ENCODE measurements at places on chromosomes 6 and 20.
A peak's percentile ranks its signal among the peaks of the same experiment; 100 is the strongest.

DNA sequence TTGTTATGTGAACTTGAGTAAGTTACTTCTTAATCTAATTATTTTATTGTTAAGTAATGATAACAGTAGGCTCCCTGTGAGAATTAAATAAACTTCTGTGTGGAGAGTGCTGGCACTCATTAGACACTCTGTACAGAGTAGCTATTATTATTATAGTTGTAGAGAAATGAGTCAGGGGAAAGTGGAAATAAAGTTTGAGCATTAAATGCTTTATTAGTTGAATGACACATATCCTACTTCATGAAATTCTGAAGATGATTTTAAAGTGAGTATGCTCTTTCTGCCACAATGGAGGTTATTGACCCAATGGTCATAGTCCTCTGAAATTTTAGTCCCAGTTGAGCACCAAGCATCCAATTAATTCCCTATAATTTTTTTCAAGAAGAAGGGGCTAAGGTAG is 5.9 kb downstream of the ECI2 start:
- no peak for DNase-seq

DNA sequence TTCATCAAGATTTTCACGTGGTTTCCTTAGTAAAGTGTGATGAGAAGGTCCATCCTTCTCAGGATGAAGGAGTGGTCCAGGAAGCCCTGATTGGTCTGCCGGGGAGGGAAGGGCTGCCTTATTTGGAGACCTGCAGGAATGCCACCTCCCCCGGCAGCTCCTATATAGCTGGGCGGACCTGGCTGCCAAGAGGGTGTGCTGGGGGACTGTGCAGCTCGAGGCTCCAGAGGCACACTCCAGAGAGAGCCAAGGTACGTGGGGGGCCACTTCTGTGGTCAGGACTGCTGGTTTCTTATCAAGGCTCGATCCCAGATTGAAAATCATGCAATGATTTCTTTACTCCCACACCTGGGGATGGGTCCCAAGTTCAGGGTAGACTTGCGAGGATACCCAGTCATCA is at the start of gene PRND:
Gene PRND (plus strand): TSS at position 191 of the 400 bp plus-strand sequence. CDS start 2,643 bp downstream, outside the sequence.
- no peak for DNase-seq

GRCh38 chr20:7090811-7091210 is 323.3 kb downstream of the BMP2 start:
- DNase-seq: no peak

- no peak for DNase-seq
Measured at GRCh38 chr6:87213364-87213763, 58.0 kb downstream of the ZNF292 start.

DNA sequence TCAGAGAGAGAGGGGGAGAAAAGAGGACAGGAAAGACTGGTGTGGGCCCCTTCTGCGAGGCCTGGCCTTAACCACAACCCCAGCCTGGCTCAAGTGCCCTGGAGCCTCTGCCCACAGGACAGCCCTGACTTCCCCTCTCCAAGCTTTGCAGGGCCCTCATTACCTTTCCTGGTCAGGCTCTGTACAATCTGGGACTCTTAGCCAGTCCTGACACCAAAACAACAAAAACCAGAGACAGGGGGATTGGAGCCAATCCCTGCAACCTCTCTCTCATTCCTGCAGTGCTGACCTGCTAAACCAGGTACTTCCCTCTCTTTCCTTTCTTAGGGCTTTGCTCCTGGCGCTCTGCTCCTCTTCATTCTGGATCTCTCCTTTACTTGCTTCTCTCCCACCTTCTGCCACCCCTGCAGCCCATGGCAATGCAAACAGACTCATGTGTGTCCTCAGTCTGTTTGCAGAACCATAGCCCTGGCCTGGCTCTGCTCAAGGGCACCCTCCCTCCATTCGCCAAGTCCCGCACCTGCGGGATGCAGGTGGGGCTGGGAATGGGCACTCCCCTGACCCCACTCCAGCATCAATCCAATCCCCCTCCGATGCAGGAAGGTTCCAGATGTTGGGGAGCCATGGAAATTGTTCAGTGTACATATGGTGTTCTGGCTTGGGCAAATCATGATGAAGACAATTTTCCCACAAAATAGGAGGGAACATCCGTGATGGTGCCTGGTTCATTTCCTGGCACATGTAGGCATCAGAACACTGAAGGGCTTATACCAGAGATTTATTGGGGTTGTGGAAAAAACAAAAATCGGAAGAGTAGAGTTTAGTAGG is 38.1 kb downstream of the RPP40 start:
- DNase-seq: no peak

DNA sequence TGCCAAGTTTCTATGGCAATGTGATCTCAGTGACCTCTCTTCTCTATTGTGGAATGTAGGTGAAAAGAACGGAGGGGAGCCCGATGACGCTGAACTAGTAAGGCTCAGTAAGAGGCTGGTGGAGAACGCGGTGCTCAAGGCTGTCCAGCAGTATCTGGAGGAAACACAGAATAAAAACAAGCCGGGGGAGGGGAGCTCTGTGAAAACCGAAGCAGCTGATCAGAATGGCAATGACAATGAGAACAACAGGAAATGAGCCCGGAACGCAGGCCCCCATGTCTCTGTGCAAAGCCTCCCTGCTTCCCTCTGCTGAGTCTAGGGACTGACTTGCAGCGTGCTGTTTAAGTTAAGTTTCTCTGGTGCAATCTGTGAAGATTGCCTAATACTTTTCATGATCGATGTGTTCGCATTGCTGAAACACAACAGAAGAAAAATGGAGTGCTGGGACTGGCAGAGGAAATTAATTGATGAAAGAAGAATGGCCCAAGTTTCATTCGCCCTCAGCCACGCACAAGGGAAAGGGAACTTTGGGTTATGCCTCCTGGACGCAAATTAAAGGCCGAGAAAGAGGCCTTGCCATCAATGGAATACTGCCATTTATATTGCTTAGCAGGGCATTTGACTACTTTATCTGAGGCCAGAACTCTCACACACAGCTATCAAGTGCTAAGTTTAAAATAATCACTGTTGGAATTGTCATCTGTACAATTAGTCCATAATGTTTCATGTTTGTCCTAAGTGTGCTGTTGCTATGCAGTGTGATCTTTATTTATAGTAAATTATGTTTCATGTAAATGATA is 146.4 kb downstream of the AKAP7 start:
- DNase-seq: peak; percentile 37

DNA sequence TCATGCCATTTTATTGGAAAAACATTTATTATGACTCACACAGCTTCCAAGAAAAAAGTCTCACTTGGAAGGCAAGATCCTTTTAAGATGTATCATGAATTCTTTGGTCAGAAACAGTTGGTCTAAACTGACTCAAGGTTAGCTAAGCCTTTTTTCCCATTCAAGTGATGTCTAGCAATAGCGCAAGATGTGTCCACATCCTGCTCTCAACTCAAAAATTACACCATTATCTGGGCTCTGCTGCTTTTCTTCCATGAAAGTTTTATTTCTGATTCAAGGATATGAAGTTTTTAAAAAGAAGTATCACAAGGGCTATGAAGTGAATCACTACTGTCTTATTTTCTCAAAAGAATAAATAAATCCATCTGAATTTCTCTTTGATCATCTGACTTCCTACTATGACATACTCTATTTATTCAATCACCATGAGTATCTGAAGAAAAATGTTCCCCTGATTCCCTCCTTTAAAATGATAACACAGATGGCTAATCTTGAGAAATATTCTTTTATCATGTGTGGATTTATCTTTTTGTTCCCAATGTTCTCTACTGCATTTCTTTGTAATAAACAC is 139.2 kb downstream of the AHI1 start:
- DNase-seq: no peak

DNA sequence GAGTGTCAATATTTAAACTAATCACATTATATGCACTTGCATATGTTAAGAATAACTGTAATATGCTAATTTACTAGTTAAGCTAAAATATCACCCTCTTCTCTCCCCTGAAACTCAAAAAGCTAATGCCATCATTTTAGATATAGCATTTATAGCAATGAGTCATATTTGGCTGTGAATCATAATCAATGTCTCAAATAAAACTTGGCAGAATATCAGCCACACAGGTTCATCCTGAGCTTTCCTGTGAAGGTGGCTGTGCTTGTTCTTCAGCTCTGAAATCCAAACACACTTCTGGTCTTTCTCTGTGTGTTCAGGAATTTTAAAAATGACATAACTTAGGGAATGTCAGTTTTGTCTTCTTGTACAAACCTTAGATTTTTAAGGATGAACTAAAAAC is 12.8 kb upstream of the PNRC1 start:
- DNase-seq: no peak

DNA sequence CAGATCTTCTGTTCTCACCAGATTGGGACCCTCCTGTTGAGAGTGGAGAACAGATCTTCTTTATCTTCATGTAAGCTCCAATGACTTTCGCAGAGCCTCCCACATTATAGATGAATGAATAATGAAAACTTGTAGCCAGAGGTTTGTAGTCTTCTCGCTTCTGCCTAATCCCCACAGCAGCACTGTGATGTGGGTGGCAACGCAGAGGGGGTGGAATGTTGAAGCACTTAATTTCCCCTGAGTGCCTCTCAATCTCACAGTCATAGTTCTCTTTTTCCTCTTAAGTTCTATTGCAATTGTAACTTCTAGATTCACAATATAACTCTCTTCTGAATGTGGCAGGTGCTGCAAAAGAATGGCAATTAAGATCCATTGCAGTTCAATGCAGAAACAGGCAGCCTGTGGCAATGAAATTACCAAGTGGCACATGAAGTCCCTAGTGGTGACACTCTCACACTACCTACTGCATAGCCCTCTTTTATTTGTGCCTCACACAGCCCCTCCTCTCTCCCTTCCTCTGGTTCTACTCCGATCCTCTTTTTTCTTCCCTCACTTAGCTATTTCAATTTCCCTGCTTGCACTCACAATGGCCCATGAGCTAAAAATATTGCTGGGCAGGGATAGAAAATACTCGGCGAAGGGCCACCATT is 281.9 kb downstream of the UBE3D start:
- DNase-seq: no peak

- no peak for DNase-seq
Measured at GRCh38 chr20:1273366-1273765, 7.3 kb downstream of the SNPH start.

DNA sequence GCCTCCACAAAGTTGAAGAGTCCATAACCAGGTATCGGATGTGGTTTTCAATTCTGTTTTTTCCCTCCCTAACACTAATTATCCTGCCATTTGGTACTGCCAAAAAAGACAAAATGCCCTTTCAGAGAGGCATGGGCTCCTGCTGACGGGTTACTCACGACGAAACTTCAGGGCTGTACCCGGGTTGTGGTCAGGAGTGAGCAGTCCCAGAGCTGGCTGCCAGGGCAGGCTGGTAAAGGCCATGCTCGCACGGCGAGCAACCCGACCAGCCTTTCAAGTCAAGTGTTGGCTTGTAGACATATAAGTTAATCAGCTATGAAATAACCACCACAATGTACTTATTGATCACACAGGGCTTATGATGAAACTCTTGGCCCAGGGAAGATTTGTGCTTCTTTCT is 152.5 kb downstream of the FOXC1 start:
- no peak for DNase-seq

DNA sequence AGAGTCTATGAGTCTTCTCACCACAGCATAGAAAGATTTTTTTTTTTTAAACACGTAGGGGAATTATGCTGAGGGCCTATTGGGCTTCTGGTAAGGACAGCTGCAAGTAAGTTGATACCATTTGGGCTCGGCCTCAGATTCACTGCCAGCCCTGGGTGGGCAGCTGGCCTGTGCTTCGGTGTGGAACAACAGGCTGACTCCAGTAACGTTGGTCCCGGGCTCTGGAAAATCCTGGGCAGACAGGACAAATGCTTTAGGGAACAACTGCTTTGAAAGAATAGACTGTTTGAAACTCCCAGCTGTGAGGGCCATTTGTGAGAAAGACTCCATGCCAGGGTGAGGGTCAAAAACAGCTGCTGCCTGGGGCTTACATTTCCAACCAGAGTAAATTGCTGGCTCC is 366.5 kb downstream of the QKI start:
- peak; percentile 14 for DNase-seq

DNA sequence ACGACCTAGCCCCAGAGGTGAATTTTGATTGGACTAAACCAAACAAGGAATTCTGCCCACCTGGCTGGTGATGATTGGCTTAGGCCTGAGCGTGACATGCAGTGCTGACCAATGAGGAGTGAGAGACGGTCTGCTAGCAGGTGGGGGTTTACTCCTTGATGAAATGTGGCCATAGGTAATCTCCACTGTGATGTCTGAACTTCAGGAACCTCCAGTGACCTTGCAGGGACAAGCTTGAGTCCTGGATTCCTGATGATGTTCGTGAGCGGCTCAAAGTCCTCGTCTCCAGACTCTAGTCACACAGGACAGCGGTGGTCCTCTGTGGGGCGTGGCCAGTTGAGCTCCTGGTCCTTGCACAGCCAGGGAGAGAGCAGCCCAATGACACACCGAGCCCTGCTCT is 8.4 kb downstream of the VSX1 start:
- no peak for DNase-seq

DNA sequence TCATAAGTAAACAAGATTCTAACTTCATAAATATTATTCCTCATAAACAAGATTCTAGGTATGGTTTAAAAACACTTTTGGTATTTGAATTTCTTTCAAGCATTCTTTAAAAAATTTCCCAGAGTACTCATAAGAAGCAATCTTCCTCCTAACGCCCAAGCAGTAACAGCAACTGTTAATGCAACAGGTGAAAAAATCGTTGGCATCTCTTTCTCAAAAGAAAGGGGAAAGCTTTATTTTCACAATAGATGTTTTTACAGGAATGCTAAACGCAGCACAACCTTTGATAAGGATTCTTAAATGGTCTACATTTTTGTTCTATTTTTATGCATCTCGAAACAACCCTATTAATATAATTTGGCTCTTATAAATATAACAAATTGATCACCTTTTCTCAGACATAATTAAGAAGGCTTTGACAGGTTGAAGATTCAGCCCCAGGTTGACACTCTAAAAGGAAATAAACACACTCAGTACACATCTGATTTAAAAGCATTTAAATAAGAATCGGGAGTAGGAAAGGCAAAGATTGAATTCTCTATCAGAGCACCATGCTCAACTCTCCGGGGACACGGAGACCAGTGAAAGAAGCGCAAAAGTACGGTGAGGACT is 634 bp downstream of the AHI1 start:
- no peak for DNase-seq

- no peak for DNase-seq
Measured at GRCh38 chr20:635893-636338, 17.1 kb downstream of the SRXN1 start.

GRCh38 chr20:16975682-16976081 is 227.5 kb downstream of the OTOR start:
- DNase-seq: no peak
